ENCODE measurements at places on chromosomes 11 and 22.

- DNase-seq = no peak
These were observed 10.7 kb upstream of the FAM83F start for GRCh38 chr22:39984006-39984405.

- DNase-seq = no peak
These were observed 7.6 kb upstream of the JHY start for GRCh38 chr11:122874991-122875390.

GRCh38 chr11:63614136-63614671 is at the start of gene PLAAT3:
PLAAT3 (minus strand) TSS chr11:63614433; CDS start chr11:63614014, 419 bp downstream.
- DNase-seq = no peak

DNA sequence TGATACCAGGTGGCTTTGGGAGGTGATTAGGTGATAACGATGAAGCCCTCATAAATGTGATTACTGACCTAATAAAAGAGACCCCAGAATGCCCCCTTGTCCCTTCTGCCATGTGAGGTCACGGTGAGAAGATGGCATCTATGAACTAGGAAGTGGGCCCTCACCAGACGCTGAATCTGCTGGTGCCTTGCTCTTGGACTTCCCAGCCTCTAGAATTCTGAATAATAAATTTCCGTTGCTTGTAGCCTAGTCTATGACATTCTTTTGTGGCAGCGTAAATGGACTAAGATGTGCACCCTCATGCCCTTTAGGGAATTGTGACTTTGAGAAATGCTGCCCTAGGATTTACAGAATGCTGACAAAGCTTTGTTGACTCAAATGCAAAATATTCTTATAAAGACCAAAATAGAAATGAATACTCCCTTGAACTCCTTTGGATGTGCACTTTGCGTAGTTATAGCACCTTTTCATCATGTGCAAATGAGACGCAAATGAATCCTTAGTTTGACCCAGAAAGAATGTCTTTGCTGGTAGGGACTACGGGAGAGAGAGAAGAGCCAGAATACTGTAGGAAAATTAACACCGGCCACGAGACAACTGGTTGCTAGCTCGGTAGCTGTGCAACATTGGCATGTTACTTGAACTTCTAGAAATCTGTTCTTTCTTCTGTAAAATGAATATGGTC is 24.8 kb upstream of the EHF start:
- no peak for DNase-seq

DNA sequence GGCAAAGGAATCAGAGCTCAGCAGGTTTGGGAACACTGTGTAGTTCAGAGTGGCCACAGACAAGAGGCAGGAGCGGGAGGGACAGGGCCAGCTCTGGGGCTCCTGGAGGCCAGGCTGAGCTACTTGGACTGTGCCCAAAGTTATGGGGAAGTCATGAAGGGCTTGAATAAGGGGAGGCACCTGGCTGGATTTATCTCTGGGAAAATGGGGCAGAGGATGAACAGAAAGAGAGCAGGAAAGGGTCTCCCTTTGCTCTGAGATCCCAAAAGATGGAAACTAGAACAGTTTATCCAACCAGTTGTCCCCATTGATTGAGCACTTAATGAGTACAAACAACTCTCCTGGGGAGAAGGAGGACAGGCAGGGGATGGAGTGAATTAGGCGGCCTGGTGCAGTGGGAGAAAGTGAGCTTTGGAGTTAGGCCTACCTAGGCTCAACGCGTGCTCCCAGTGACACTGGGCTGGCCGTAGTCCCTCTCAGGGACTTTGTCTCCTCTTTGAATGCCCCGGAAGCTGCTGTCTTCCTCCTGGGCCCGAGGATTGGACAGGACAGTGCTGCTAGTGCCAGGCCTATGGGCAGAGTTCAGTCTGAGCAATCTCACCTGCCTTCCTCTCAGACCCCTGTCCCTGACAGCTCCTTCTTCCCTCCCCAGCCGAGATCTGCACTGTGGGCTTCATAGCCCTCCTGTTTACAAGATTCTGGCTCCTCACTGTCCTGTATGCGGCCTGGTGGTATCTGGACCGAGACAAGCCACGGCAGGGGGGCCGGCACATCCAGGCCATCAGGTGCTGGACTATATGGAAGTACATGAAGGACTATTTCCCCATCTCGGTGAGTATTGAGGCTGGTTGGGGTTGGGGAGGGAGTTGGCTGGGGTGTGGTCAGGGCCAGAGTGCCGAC is 2.0 kb downstream of the MOGAT2 start:
- DNase-seq = no peak

DNA sequence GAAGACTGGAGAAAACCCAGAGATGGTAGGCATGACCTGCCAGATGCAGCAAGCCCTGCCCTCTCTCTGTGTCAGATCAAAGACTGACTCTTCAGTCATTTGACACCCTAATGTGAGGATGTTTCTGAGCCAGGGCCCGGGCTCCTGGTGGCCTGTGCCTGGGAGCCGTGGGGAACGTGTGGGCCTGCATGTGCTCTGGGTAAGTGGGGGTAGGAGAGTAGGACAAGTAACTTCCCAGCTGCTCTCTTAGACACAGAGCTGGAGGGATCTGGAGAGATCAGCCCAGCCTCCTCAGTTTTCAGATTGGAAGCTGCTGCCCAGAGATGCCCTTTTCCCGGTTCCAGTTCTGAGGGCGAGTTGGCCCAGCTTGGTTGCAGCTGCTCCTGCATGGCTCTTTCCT is 110.8 kb downstream of the TEAD1 start:
- no peak for DNase-seq

DNA sequence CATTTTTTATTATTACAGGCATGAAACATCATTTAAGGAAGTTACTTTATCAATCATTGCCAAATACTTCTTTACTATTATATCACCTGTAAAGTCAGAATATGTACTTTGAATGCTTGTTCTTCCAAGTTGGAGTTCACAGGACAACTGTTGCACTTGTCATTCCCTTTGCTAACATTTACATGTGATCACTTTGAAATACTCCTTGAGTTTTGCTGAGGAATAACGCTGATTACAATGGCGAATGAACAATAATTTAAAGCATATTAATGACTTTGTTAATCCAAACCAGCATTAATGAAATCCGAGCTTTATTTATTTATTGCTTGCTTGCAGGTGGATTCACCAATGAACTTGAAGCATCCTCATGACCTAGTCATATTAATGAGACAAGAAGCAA is 20.2 kb downstream of the TTC17 start:
- no peak for DNase-seq

- no peak for DNase-seq
These were observed 4.9 kb downstream of the RAB3IL1 start for GRCh38 chr11:61912530-61912898.

GRCh38 chr11:110000850-110001249 is 92.3 kb upstream of the ZC3H12C start:
- DNase-seq = no peak

DNA sequence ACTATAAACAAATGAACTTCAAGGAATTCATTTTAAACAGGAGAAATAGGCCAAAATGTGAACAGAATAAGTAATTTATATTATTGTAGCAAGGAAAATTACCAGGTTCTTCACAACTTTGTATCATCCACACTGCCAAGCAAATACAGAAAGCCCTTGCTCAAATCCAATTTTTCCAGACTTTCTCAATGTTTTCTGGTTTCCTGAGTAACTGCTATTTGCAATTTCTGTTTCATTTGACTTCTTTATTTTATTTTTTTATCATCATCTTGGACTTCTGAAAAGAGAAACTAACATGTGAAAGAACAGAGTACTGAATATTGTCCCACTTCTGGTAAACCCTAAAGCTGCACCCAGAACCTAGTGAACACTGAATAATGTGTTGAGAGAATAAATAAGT is 61.0 kb downstream of the SLC1A2 start:
- DNase-seq = no peak

DNA sequence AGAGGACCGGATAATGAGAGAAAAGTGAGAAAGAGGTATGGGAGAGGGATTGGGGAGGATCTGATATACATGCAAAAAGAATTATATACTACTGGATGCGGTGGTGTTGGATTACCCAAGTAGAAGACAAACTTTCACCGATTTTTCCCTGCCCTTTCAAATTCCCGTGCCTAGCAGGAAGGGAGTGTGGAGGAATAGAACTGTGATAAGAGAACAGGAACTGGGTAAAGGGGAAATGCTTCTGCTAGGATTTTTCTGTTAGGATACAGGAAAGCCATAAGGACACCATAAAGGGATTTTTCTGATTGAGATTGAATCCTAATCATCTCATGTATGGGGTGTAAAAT is 480 bp upstream of the MTMR2 start:
- no peak for DNase-seq

GRCh38 chr11:96288915-96289314 is 54.1 kb downstream of the MAML2 start:
- no peak for DNase-seq

GRCh38 chr11:77267962-77268361 is 33.5 kb downstream of the GDPD4 start:
- DNase-seq = no peak

DNA sequence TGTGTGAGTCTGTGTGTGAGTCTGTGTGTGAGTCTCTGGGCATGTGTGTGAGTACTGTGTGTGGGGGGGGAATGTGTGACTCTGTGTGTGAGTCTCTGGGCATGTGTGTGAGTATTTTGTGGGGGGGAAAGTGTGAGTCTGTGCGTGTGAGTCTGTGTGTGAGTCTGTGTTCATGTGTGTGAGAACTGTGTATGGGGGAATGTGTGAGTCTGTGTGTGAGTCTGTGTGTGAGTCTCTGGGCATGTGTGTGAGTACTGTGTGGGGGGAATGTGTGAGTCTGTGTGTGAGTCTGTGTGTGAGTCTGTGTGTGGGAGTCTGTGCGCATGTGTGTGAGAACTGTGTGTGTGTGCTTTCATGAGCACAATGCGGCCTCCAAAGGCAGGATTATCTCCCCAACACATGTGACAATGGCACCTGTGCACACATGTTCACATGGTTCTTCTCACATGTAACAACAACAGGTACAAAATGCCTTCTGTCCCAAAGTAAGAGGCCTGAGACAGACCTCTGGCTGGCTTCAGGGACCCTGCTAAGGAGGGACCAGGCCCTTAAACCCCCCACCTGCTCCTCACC is 1.6 kb downstream of the CD5 start:
- DNase-seq = no peak

- peak; percentile 15 for DNase-seq
These were observed 13.2 kb upstream of the OR4C12 start for GRCh38 chr11:49995565-49995964.

- DNase-seq = no peak
These were observed 35.3 kb downstream of the KIAA0930 start for GRCh38 chr22:45205276-45205925.

GRCh38 chr11:92024788-92025187 is 199.8 kb upstream of the FAT3 start:
- no peak for DNase-seq

- DNase-seq = no peak
These were observed 11.8 kb upstream of the MIEF1 start for GRCh38 chr22:39490135-39490798.

DNA sequence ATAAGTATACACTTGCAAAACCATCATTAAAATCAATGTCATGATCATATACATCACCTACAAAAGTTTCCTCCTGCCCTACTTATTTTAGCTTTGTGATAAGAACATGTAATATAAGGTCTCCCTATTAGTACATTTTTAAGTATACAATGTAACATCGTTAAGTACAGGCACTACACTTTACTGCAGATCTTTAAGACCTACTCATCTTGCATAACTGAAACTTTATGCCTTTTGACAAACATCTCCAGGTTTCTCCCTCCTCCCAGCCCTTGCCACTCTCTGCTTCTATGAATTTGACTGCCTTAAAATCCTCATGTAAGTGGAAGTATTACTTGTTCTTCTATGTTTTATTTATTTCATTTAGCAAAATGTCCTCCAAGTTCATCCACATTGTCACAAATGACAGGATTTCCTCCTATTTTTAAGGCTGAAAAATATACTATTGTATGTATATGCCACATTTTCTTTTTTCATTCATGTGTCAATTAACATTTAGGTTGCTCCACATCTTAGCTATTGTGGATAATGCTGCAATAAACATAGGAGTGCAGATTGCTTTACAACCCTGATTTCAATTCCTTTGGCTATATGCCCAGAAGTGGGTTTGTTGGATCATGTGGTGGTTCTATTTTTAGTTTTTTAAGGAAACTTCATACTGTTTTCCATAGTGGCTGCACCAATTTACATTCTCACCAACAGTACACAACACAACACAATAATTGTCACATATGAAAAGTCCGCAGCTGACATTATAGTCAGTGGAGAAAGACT is 471.1 kb upstream of the ANO3 start:
- DNase-seq = peak; percentile 23

DNA sequence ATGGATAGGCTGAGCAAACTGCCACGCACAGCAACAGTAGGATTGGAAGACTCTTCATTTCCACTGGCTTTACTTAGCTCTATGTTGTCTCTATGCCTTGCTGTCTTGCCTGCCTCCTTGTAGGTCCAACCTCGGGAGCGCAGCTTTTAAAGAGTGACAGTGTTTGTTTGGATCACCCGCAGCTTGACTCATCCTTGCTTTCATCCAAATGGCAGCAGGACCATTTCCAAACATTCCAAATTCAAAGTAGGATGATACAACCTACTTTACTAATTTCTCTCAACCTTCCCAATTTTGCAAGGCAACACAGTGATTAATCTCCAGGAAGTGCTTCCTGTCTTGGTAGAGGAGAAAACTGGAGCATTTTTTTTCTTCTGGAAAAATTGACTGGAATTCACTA is at the start of gene MMP3:
MMP3 (minus strand) TSS at position 121 of the 400 bp plus-strand sequence; CDS start at position 58, 63 bp downstream.
- DNase-seq = no peak

GRCh38 chr22:49628391-49629260 is 199.0 kb downstream of the BRD1 start:
- no peak for DNase-seq

DNA sequence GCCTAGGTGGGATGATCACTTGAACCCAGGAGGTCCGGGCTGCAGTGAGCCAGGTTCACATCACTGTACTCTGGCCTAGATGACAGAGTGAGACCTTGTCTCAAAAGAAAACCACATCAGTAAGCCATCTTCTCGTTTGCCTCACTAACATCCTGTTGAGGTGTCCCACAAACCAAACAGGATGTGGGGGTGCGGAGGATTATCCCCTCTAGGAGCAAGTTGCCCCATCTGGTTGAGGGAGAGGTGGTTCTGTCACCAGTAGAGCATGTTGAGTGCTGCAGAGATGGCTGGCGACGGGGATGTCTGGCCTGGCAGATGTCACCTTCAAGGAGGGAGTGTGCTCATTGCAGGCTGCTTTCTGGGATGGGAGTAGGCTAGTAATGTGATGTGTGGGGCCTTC is 72.4 kb downstream of the ZNRF3 start:
- no peak for DNase-seq

DNA sequence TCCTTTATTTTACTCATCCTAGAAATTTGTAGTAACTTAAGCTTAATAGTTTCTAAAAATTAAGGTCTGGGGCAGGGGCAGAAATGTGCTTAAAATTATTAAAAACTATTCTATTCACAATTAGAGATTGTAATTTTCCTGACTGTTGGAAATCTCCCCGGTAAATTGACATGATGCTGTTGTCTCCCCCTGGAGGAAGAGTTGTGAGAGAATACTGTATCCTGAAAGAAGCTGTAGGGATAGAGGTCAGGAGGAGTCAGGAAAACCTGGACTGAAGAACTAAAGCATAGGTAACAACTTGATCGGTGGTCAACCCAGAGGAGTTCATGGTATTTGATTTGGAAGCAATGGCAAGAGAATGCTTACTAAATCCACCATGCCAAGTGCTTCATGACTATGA is 16.2 kb upstream of the ESAM start:
- DNase-seq = no peak

Data from epithelial cell of proximal tubule (primary cell).